IMR-90 (cell line): ENCODE measurements at places on chromosomes 5 and 9.

GRCh38 chr5:65061250-65061973 is 292.7 kb downstream of the CWC27 start:
- no peak overlapping the region for H3K27ac ChIP-seq
- H3K36me3 ChIP-seq = no peaks in the 10 kb centered on the region
- no peaks in the 10 kb centered on the region for H3K27me3 ChIP-seq
- no peak for DNase-seq

- H3K27ac ChIP-seq = no peak overlapping the region
- no peaks in the 10 kb centered on the region; the same call in 1 of the 2 replicates for H3K4me1 ChIP-seq
- peaks cover 69% of the 10 kb centered on the region for H3K27me3 ChIP-seq
- DNase-seq = peak; percentile 72
These were observed 70.1 kb upstream of the RAPGEF1 start for GRCh38 chr9:131809941-131810344.

GRCh38 chr9:135706288-135706687 is 4.3 kb downstream of the KCNT1 start:
- no peak for DNase-seq
- no peak overlapping the region for H3K27ac ChIP-seq
- no peak overlapping the region for H3K4me3 ChIP-seq
- H3K4me1 ChIP-seq = peaks cover 1% of the 10 kb centered on the region; the same call in 1 of the 2 replicates
- peaks cover 18% of the 10 kb centered on the region; the same call in 1 of the 2 replicates for H3K27me3 ChIP-seq

GRCh38 chr9:131757549-131757948 is 17.7 kb upstream of the RAPGEF1 start:
- peaks cover 2% of the 10 kb centered on the region; the same call in 1 of the 2 replicates for H3K4me1 ChIP-seq
- peaks cover 22% of the 10 kb centered on the region for H3K27me3 ChIP-seq
- no peak overlapping the region for H3K27ac ChIP-seq
- no peak overlapping the region for H3K4me3 ChIP-seq
- DNase-seq = no peak
- no peaks in the 10 kb centered on the region for H3K36me3 ChIP-seq

GRCh38 chr5:120703918-120704587 is 240.0 kb downstream of the PRR16 start:
- H3K36me3 ChIP-seq = no peaks in the 10 kb centered on the region
- DNase-seq = no peak
- no peak overlapping the region for H3K4me3 ChIP-seq
- no peaks in the 10 kb centered on the region for H3K27me3 ChIP-seq

- H3K36me3 ChIP-seq = peaks cover 12% of the 10 kb centered on the region; the same call in 1 of the 2 replicates
- H3K4me3 ChIP-seq = no peak overlapping the region
- peak; percentile 51 for DNase-seq
- no peak overlapping the region for H3K27ac ChIP-seq
These were observed 7.7 kb downstream of the CCNI2 start for GRCh38 chr5:132754947-132755346.

DNA sequence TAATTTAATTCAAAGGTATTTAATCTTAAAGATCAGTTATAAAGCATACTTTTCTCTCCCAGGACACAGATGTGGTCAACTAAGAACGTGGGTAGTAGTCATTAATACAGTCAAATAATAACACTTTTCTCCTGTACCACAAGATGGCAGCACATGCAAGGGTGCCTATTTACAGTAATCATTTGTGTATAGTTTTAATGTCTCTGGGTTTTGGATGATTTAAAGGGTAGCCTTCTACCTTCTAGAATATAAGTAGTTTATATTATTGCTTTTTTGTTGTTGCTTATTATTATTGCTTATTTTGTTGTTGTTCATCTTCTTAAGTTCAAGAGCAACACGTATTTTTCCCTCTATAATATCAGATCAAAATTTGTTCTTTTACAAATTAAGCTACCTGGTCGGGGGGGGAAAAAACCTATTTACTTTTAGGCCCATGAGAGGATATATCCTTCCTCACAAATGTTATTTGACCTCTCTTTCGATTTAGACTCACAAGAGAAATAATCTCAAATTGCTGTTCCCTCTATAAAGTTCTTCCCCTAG is 59.6 kb upstream of the SLC27A6 start:
- H3K27ac ChIP-seq = no peak overlapping the region
- H3K27me3 ChIP-seq = no peaks in the 10 kb centered on the region
- no peaks in the 10 kb centered on the region for H3K4me1 ChIP-seq
- no peak overlapping the region for H3K4me3 ChIP-seq
- DNase-seq = peak; percentile 58

DNA sequence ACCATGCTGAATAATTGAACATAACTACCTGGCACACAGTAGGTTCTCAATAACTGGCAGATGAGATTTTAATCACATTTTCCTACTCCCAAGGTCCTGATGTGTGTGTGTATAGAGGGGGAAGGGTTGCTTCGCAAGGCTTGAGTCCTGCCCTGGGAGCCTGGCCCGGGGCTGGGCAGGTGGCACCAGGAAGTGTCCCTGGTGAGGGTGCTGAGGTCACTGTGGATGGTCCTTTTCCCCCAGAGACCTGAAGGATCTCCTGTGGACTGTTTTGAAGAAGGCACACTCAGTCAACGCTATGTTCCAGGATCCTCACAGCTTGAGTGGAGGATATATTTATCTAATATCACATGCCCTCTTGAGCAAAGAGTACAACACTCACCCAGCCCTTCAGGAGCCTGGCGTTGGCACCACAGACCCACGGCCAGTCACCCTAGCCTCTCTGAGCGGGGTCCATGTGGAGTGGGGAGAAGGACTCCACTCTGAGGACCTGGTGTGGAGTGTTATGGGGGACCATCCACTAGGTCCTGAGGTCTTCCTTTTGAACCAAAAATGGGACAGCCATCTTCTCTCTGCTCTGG is 177.8 kb downstream of the GABBR2 start:
- H3K4me3 ChIP-seq = no peak overlapping the region
- no peaks in the 10 kb centered on the region for H3K27me3 ChIP-seq
- DNase-seq = no peak
- H3K4me1 ChIP-seq = peaks cover 5% of the 10 kb centered on the region

DNA sequence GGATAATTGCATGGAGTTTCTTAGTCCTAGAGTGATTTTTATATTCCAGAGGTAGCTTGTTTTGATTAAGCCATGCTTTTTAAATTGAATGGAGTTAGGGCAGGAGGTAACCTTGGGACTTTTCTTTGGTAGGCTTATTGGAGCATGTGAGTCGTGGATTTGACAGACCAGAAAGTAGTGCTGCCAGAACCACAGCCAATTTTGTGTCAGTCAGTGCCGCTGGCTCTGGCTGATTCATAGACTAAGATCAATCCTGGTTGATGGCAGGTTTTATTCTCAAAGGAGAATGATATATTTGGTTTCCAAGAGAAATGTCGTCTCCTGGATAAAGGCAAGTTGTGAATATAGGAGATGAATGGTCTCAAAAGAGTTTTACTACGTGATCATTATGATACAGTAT is 20.3 kb downstream of the RAI14 start:
- no peak overlapping the region for H3K4me3 ChIP-seq
- H3K36me3 ChIP-seq = peaks cover 17% of the 10 kb centered on the region

DNA sequence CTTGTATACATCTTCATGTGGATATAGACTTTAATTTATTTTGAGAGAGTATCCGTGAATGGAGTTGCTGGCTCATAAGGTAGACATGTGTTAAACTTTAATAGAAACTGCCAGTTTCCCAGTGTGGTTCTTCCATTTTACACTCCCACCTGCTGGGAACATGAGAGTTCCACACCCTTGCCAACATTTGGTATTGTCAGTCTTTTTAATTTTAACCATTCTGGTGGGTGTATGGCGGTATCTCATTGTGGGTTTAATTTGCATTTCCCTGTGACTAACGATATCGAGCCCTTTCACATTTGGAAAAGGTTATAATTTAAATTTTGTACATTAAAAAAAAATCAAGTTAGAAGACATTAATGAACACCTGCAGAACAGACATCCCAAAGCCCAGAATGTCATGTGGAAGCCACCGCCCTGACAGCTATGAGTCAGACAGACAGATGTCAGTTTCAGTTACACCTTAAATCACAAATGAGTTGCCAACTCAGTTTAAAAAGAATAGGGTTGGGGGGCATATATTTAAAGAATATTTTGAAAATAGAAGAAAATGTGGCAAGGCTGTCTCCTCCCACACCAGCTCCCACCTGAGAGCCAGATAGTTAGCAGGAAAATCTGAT is 36.9 kb downstream of the ANKRD33B start:
- H3K4me1 ChIP-seq = peaks cover 13% of the 10 kb centered on the region
- no peak overlapping the region for H3K4me3 ChIP-seq
- H3K36me3 ChIP-seq = no peaks in the 10 kb centered on the region
- no peak for DNase-seq
- peak overlapping the region; percentile 2; the same call in 1 of the 2 replicates for H3K27ac ChIP-seq

- no peaks in the 10 kb centered on the region for H3K36me3 ChIP-seq
- no peaks in the 10 kb centered on the region for H3K4me1 ChIP-seq
- no peak overlapping the region for H3K27ac ChIP-seq
- DNase-seq = no peak
- peaks cover 47% of the 10 kb centered on the region for H3K27me3 ChIP-seq
These were observed 709 bp downstream of the IQGAP2 start for GRCh38 chr5:76403766-76404222.

DNA sequence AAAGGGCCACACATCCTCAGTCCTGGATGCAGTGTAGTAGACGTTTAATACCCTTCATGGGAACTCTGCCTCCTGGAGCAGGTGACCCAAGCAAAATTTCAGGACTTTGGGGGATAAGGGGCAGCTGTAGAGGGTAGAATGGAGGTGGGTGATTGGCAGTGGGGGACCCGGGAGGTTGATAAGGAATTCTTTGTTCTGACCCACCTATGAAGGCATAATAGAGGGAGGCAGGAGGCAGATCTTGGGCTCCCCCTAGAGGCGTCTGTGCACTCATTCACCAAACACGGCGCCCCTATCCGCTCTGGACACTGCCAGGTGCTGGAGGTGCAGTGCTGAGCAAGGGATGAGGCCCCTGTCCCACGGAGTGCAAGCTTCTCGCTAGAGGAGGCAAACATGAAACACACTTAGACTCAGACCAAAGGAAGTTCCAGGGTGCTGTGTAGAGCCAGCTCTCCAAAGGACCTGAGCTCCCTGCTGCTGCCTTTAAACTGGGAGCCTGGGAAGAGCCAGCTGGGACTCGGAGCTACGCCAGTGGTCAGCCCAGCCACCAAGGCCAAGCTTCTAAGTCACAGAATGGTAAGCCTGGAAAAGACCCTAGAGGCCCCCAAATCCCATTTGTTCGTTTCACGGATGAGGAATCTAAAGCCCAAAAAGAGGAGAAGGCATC is 7.7 kb downstream of the IL17B start:
- H3K4me3 ChIP-seq = no peak overlapping the region
- 0 out of 2 replicates have a peak, but pooled peaks cover 2% of the 10 kb centered on the region for H3K4me1 ChIP-seq
- no peaks in the 10 kb centered on the region for H3K36me3 ChIP-seq
- H3K27ac ChIP-seq = no peak overlapping the region
- peak; percentile 47 for DNase-seq
- no peaks in the 10 kb centered on the region for H3K27me3 ChIP-seq

- no peak for DNase-seq
- H3K4me1 ChIP-seq = no peaks in the 10 kb centered on the region
- peaks cover 73% of the 10 kb centered on the region for H3K27me3 ChIP-seq
- no peak overlapping the region for H3K27ac ChIP-seq
- H3K4me3 ChIP-seq = no peak overlapping the region; the same call in 1 of the 2 replicates
These were observed 7.5 kb downstream of the UNC5A start for GRCh38 chr5:176817841-176818377.

GRCh38 chr5:116898917-116899316 is 324.3 kb upstream of the SEMA6A start:
- no peaks in the 10 kb centered on the region for H3K36me3 ChIP-seq
- no peak overlapping the region for H3K4me3 ChIP-seq
- H3K27ac ChIP-seq = no peak overlapping the region
- no peak for DNase-seq
- H3K4me1 ChIP-seq = no peaks in the 10 kb centered on the region

- no peaks in the 10 kb centered on the region for H3K27me3 ChIP-seq
- peak; percentile 15 for DNase-seq
- H3K36me3 ChIP-seq = no peaks in the 10 kb centered on the region
- no peak overlapping the region for H3K4me3 ChIP-seq
- no peak overlapping the region for H3K27ac ChIP-seq
These were observed 236.4 kb downstream of the CAAP1 start for GRCh38 chr9:26656003-26656870.

- H3K27ac ChIP-seq = no peak overlapping the region
- DNase-seq = peak; percentile 66
- H3K4me3 ChIP-seq = no peak overlapping the region
- H3K27me3 ChIP-seq = no peaks in the 10 kb centered on the region; the same call in 1 of the 2 replicates
These were observed 443.3 kb downstream of the DNAH5 start for GRCh38 chr5:13501176-13501575.

DNA sequence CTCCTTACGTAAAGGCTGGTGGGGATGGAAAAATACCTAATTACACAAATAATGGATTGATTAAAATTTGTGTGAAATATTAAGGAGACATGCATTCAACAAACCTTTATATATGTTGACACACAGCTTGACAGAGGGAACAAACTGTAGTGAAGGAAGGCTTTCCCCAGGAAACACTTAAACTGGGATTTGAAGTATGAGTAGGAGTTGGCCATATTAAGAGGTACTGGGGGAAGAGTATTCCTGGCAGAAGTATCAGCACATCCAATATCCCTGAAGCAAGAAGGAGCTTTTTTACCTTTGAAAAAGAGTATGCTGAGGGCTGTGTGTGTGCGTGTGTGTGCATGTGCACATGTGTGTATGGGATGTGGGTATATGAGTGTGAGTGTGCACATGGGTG is 111.1 kb downstream of the PSD2 start:
- H3K27me3 ChIP-seq = peaks cover 74% of the 10 kb centered on the region
- H3K4me3 ChIP-seq = no peak overlapping the region
- no peak for DNase-seq
- H3K4me1 ChIP-seq = no peaks in the 10 kb centered on the region; the same call in 1 of the 2 replicates
- no peaks in the 10 kb centered on the region for H3K36me3 ChIP-seq

DNA sequence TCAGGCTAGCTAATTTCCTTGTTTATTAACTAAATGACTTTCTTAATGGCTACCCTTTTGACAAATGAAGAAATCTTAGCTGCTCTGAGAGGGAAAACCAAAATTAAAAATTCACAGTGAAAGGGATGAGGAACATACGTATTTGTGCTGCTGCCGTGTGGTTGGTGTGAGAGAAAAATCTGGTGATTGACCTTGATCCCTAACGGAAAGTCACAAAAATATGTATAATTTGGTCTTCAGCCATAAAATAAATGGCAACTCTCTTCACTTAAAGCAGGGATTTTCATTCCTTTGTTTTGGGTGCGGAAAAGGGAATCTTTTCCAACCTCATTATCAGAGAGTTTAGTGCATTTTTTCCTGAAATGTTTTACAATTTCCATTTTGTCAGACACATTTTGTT is 40.4 kb downstream of the PAM start:
- H3K36me3 ChIP-seq = no peaks in the 10 kb centered on the region
- H3K4me3 ChIP-seq = no peak overlapping the region
- no peak for DNase-seq

DNA sequence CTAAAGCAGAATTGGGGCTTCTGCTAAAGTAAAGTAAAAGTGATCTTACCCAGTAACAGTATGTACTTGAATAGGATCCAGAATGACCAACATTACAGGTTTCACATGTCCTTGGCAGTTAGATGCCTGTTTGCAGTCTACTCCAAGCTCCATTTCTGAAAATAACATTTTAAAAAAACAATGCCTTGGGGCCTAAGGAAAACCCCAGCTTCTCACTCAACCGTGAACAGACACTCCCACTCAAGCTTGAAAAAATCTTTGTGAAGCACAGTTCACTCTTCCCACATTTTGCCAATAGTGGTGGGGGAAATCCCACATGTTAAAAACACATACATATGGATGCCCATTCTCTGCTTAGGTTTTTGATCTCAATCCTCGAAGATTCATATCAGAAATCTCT is 304.1 kb downstream of the ARRDC3 start:
- DNase-seq = no peak
- H3K27me3 ChIP-seq = no peaks in the 10 kb centered on the region
- H3K27ac ChIP-seq = no peak overlapping the region
- no peaks in the 10 kb centered on the region; the same call in 1 of the 2 replicates for H3K4me1 ChIP-seq
